Posterior vena cava (tissue), 2 donors: ENCODE measurements at places on chromosomes 13 and 19. TPM values are rescaled to one million over a fixed set of nuclear protein-coding genes. Genes with fewer than 3 reads are reported as not detected.

The CPB2 gene
- not detected for total RNA-seq

The PIH1D1 gene
- 36.6 TPM for total RNA-seq

The DIAPH3 gene
- total RNA-seq: 0.83 TPM

The PLIN5 gene
- total RNA-seq: 2.2 TPM

The ZNF780A gene
- total RNA-seq: 13.2 TPM

The CACNA1A gene
- total RNA-seq: 5.1 TPM

DNA sequence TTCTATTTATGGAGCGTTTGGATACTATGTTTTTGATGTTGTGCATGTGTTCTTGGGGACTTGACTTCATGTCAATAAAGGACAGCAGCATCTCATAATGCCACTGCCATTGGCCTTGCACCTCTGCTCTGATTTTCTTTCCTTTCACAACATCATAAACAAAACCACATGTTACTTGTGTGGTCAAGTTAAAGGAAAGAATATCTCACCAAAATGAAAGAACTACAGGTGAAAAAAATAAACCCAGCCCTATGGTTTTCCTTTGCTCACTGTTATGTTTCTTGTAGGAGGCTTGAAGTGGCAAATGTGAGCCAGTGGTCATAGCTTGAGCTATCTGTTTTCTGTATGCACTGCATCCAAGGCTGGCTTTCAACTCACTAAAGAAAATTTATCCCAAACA is 240.4 kb downstream of the KCNRG start:
- DNase-seq: no peak

DNA sequence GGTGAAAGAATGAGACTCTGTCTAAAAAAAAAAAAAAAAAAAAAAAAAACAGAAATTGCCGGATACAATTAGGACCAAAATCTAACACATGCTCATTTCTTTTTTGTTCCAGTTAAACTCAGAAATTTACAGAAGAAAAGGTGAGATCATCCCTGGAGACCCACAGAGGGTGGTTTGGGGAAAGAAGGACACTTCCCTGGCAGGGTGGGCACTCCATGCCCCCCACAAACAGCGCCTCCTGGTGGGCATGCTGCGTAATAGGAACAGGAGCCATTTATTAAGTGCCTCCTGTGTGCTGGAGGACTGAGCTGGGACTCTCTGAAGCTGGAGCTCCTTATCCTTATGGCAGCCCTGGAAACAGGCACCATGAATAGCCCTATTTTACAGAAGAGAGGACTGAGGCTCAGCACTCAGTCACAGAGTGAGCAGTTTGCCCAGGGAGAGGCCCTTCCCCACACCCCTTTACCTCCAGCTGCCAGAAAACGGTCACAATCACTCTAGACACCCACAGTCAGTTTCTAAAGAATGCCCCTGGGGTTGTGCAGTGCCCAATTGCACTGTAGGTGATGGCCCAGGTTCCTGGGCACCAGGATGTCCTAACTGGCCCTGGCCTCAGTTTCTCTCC is 10.1 kb downstream of the C19orf38 start:
- DNase-seq: no peak

DNA sequence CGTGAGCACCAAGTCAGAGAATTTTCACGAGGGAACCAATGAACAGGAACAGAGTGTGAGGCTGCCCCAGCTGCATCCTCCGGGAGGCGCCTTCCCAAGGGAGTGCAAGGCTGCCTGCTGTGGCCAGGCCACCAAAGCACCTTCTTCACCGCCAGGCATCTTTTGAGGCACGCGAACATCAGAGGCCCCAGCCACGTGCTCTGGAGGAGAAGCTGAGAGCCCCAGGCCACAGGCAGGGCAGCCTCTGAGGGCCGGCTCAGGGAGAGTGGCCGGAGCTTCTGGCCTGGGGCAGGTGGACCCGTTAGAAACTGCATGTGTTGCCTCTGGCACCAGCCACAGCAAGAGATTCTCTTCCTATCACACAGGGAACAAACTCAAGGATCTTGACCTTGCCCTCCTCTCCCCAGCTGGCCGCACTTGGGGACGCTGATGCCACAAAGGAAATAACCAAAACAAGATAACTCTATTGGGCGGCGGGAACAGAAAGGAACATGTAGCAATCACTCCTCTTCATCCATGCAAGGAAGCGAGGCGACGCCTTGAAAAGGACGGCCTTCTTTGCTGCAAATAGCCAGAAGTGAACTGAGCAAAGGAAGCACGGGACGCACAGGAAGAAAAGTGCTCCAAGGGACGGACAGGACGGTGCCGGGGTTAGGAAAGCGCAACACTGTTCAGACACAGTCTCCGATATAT is 19.9 kb downstream of the GAS6 start:
- DNase-seq: peak; percentile 68

GRCh38 chr13:71727042-71727441 is 140.0 kb downstream of the DACH1 start:
- no peak for DNase-seq

DNA sequence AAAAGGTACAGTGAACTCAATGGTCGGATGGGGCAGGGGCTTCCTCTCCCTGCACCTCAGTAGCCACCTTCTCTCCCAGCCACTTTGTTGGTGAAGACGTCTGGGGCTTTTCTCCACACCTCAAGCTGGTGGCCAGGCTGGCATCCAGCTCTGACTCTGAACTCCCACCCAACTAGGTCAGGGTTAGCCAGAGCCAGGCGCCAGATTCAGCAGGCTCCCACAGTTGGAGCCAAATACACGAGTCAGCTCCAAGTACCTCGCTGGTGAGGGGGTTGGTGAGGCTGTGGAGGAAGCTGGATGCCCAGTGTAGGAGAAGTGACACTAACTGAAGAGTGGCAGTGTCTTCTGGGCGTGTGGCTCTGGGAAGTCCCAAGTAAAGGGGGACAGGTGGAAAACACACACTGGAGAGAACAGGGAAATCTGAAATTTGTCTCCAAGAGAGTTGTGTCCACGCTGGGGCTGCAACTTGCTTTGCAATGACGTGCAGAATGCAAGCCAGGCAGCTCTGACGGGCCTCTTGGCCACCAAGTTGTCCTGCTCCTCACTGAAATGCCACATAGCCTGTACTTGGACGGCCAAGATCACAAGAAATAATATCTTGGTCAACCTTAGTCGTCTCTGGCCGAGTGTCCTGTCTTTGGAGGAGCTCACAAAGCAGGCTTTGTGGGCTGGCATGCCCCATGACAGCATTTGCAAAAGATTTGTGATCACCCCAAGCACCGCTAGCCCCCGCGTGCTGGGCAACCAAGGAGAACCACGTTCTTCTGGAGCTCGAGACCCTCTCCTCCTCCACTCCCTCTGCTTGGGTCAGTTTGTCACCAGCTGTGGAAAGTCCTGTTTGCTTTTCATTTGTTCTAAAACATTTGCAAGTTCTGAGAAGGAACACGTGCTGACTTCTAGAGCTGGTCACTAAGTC is 18.1 kb downstream of the SLC7A1 start:
- no peak for DNase-seq

DNA sequence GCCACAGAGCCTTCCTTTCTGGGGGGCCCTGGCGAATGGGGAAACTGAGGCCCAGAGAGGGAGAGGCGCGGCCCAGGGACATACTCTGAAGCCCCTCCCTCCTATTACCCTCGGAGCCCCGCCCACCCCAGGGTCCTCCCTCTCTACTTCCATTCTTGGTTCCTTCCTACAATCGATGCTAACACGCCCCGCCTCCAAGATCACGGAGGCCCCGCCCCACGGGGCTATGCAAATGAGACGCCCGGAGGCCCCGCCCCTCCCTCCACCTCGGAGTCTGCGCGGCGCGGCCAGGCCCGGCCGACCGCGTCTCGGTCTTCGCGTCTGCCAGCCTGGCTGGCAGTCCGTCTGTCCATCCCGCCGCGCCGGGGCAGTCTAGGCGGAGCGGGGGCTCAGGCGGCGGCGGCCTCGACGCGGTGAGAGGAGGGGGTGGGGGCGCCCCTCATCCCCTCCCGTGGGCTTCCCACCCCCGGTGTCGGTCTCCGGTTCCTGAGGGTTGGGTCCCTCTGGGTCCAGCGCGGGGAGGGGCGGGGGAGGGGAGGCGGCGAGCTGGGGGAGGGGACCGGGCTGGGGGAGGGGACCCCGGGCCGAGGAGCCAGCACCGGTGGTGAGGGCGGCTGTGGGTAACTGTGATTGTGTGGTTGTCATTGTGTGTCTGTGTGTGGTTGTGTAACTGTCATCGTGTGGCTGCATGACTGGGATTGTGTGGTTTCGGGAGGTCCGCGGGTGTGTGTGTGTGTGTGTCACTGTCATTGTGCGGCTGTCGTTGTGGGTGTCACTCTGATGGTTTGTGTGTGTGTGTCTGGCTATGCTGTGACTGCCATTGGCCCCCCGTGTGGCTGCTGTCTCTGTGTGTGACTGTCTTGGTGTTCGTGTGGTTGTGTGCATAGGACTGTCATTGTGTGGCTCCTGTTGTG is at the start of gene PLPPR2:
Gene PLPPR2 (plus strand): TSS at position 273 of the 914 bp plus-strand sequence. CDS start 2,242 bp downstream, outside the sequence.
- peak; percentile 99 for DNase-seq

GRCh38 chr13:76724421-76724820 is 161.8 kb downstream of the KCTD12 start:
- no peak for DNase-seq

DNA sequence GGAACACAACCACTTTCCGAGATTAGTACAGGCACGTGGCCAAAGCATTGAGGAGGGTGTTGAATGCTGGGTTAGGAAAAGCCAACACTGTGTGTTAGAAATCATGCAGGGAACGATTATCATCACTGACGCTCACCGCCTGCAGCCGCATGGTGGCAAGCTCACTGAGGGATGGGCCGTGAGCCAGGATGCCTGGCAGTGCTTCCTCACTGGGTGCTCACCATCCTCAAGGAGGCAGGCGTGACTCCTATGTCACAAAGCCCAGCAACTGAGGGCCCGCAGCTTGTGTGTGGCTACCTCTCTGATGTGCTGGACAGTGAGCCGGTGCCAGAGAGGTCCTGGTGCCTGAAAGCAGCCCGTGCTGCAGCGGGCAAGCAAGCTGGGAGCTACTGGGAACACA is 30.4 kb upstream of the TIMM44 start:
- DNase-seq: peak; percentile 57

DNA sequence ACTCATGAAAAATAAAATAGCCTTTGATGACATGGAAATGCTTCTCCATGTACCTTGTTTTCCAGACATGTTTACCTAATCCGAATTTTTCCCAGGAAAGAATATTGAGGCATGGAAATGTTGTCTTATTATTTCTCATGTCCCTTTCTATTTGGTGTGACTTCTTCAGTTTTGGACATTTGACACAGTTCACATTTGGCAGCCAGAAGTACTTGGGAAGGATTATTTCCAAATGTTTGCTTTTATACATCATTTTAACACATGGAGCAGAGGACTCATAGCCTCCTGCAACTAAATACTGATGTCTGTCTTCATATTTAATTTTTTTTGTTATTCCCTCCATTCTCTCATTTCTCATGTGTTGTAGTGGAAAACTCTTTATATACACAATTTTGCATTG is 94.3 kb downstream of the POSTN start:
- DNase-seq: no peak

DNA sequence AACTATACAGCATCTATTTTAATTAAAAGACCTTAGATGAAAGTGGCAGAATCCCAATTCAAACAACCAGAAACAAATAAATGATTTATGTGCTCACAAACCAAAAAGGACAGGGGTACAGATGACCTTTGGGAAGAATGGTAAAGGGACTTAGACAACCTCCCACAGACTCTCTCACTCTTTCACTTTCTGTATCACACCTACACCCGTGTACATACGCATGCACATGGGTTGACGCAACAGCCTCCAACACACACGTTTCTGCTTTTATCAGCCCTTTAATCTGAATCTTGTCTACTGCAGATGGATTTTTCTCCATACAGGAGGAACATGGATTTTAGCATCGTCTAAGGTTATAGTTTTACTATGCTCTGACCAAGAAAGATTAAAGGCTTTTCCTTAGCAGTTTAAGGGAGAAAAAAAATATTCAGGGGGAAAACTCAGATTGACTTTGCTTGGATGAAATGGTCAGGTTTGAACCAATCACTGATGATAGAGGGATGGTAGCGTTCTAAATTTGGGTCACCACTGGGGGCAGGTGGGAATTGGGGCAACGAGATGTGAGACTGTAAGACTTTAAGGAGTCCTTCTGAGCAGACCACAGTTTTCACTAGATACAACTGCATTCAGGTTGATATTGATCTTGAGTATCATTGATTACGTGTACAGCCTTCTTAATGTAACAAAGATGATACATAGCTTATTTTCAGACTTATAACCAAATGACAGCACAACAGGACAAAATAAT is 166.1 kb downstream of the ITGBL1 start:
- no peak for DNase-seq
